ENCODE measurements at places on chromosomes 11 and 22. TPM values are rescaled to one million over a fixed set of nuclear protein-coding genes. Genes with fewer than 3 reads are reported as not detected.

SHANK3 gene
- total RNA-seq: 0.58 TPM

KRTAP5-2 gene
- total RNA-seq: not detected

ZNF202 gene
- total RNA-seq: 9.7 TPM

OR52N4 gene
- not detected for total RNA-seq

PAMR1 gene
- not detected for total RNA-seq

TMPRSS4 gene
- total RNA-seq: not detected

NRIP3 gene
- 52.6 TPM for total RNA-seq

CHRNA10 gene
- total RNA-seq: 0.43 TPM

UQCR10 gene
- 163 TPM for total RNA-seq

MUC5AC gene
- not detected for total RNA-seq

KRTAP5-1 gene
- total RNA-seq: not detected

WNT11 gene
- not detected for total RNA-seq

DNA sequence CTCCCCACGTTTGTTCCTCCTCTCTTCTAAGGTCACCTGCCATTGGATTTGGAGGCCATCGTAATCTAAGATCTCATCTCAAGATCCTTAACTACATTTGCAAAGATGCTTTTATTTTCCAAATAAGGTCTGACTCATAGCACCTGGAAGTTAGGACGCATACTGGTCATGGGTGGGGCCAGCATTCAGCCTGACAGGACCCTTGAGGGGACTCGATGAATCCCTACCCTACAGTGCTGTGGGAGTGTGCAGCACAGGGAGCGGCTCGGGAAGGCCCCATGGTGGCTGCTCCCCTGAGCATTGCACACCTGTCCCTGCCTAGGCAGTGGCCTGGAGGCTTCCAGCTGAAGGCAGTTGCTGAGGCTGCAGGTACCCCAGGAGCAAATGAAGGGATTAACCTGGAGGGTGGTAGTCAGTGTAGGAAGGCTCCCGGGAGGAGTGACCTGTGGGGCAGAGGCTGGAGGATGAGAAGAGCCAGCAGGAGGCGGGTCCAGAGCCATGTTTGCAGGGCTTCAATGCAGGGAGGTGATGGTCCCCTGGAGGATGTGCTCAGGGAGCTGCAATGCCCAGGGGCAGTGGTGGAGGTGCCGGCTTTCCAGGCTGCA lies 362.2 kb downstream of the CTTN start:
- no peak for DNase-seq

- DNase-seq: no peak
These were observed 19.6 kb downstream of the NF2 start for GRCh38 chr22:29623059-29623458.

GRCh38 chr11:1835671-1836010 lies 851 bp downstream of the SYT8 start:
- DNase-seq: no peak

- DNase-seq: no peak
These were observed 19.4 kb downstream of the GRAP2 start for GRCh38 chr22:39920134-39920743.

DNA sequence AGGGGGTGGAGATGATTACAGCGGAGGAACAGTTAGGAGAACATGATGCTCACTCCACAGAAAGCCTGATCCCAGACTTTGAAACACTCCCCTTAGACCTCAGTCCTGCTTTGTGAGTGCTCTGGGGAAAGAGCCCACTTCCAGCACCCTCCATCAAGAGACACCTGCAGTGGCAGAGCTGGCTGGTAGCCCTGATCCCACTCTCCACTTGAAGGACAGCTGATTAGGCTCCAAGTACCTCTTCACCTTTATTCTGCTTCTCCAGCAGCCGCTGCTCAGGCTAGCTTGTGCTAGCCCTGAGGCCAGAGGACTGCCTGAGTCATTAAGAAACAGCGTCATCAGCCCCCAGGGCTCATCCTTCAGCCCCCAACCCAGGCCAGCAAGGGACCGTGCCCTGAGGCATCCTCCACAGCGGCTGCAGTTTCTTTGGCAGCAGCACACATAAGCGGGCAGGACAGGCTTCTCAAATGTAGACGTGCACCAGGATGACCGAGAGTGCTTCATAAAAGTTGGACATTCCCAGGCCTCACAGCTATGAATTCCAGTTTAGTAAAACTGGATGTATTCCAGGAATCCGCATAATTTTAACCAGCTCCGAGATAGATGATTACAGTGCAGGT lies 146.0 kb upstream of the TBCEL start:
- no peak for DNase-seq

- DNase-seq: no peak
These were observed 255.2 kb upstream of the ZC3H12C start for GRCh38 chr11:109838026-109838425.

GRCh38 chr11:7197469-7197868 lies 54.2 kb upstream of the SYT9 start:
- no peak for DNase-seq

GRCh38 chr11:113476553-113476952 lies 1.4 kb upstream of the DRD2 start:
- DNase-seq: no peak

DNA sequence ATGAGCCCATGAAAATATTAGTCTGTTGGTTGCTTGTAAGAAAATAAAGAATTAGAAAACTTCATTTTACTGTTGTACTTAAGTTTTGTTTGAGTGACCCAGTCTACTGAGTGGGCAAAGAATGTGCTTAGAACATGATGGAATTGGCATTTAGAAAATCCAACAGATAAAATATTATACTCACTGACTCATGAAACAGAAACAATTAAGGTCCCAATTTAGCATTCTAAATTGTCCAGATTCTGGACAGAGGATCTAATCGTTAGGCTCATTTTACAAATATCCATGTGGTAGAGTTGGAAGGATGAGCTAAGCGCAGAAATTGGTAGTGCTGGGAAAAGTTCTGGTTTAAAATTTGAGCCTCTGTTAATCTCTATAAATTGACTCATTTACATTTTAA lies 45.4 kb downstream of the METTL15 start:
- DNase-seq: no peak

GRCh38 chr11:121472312-121472711 lies 19.5 kb upstream of the SORL1-AS1 start:
- no peak for DNase-seq

GRCh38 chr11:57974848-57975601 lies 48.7 kb upstream of the OR9Q1 start:
- DNase-seq: no peak

- DNase-seq: no peak
These were observed 60.6 kb upstream of the PRDM11 start for GRCh38 chr11:45085646-45086501.

DNA sequence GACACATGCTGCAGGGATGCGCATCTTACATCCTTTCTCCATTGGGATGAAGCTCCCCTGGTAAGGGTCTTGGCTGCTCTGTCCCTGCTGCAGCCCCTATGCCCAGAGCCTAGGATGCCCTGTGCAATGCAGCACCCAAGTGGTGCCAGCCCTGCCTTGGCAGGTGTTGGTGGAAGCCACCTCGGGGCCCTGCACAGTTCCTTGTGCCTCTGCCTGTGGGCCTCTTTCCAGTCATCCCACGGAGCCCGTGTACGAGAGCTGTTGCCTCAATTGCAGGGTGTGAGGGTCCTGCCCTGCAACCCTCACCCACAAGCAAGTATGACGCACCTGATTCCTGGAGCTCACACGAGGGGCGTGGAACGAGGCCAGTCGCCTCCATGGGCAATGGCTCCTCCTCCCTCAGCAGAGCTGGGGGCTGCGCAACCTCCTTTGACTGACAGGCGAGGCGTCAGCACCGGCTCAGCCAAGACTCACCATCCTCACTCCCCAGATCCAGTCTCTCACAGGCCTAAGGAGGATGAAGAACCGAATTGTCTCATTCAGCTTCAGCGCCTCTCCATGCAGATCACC lies 719.6 kb downstream of the BRD1 start:
- DNase-seq: no peak

GRCh38 chr11:76824083-76824939 lies 36.4 kb upstream of the ACER3 start:
- peak; percentile 76 for DNase-seq

- peak; percentile 69 for DNase-seq
These were observed 23.3 kb downstream of the DKK3 start for GRCh38 chr11:11985016-11985715.

- DNase-seq: no peak
These were observed 17.3 kb upstream of the HMOX1 start for GRCh38 chr22:35363566-35364086.

DNA sequence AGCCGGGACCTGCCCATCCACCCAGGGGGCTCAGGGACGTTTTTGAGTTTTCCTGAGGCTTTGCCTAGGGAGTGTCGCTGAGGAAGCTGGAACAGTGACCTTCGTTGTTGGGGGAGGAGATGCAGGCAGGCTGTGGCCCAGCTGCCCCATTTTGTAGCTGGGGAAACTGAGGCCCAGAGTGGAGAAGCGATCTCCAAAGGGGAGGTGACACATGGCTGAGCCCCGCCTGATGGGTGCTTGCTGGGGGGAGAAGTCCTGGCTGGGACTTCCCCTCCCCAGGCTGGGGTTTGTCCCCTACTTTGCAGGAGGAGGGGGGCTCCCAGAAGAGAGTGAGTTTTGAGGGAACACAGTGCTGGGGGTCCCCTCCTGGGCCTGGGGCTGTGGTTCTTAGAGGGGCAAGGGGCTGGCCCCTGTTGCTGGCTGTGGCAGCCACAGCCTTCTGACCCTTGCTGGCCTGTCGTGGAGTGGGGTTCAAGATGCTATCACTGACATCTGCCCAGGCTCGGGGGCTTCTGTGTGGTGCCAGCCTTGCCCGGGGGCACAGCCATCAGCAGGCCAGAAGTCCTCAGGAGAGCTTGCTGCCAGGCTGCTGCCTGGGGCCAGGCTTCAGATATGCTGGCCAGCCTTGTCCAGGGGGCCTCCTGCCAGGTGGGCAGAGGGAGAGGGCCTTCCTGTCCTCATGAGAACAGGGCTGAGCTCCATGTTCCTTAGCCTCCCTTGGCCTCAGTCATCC lies 21.4 kb downstream of the KCNQ1 start:
- DNase-seq: no peak

GRCh38 chr22:41862160-41862529 lies 29.2 kb downstream of the SREBF2 start:
- DNase-seq: no peak

- peak; percentile 58 for DNase-seq
These were observed 2.8 kb upstream of the OR51M1 start for GRCh38 chr11:5380740-5381342.

DNA sequence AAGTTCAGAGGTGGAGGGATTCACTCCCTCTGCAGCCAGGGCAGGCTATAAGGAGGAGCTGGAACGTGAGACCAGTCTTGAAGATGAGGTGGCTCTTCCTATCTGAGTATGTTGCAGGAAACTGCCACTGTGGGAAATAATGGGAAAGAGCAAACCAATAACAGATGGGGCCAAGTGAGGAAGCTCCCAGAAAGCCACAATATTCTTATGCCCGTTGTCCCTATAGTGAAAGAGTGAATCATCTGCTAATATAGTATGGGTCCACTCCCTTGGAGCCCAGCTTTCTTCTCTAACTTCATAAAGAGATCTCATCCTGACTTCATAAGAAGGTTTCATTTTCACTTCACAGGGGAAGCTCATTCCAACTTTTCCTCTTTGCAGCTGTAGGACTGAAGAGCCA lies 206.4 kb downstream of the BLID start:
- DNase-seq: peak; percentile 68

DNA sequence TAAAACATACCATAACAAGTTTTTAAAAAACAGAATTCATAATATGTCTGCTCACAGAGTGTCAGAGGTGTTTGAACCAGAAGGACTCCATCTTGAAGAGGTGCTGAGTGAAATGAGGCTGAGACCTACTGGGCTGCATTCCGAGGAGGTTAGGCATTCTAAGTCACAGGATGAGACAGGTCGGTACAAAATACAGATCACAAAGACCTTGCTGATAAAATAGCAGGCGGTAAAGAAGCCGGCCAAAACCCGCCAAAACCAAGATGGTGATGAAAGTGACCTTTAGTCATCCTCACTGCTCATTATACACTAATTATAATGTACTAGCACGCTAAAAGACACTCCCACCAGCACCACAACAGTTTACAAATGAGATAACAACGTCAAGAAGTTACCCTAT lies 116.4 kb downstream of the ARHGAP32 start:
- no peak for DNase-seq

- DNase-seq: no peak
These were observed 10.1 kb downstream of the AIP start for GRCh38 chr11:67492801-67493547.

All from HT1080 (cell line).